ENCODE measurements at places on chromosomes 2 and 18.

DNA sequence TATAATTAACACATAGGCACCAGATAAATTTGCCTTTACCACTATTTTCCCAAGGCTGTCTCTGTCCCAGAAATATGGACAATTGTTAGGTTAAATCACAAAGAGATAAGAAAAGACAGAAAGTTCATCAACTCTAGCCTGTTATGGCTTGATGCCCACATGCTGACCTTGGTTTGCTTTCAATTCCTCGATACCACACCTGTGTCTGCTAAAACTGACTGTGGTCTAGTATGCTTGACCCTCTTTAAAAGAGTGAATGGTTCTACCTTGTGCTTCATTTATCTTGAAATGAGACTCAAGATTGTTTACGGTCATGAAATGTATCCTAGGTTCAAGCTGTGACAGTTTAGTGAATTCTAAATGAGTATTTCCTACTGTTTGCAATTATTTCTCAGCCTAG, 909.0 kb upstream of the LRRTM1 start:
- no peak for DNase-seq

DNA sequence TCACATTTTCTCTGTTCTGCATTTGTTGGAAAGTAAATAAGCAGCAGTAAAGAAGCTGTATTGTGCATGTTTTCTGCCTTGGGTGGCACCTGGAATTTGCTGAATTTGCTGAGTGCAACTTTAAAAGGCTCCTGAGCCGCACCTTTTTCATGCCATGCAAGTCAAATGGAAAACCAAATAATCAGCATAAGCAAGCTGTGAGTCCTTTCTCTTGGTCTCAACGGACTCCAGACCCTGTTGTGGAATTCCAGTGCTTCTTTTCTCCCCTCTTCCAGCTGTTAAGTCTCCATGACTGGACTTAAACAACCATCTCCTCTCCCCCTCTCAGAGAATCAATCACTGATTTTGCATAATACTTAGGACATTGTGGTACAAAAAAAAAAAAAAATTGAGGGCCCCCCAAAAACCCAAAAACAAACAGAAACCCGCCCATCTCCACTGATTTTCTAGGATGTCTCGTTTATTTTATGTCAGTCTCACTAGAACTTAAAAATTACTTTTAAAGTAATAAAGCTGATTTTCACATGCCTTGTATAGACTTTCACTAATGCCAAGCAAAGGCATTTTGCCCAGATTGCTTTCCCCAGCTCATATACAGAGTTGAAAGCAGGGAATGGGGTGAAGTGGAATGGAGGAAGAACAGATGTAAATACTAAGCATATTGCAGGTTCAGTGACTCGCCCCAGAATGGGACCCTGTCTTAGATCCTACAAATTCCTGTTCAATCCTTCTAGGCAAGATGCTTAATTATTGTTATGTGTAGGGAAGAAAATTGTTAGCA, 5.1 kb upstream of the CETN1 start:
- no peak for DNase-seq

DNA sequence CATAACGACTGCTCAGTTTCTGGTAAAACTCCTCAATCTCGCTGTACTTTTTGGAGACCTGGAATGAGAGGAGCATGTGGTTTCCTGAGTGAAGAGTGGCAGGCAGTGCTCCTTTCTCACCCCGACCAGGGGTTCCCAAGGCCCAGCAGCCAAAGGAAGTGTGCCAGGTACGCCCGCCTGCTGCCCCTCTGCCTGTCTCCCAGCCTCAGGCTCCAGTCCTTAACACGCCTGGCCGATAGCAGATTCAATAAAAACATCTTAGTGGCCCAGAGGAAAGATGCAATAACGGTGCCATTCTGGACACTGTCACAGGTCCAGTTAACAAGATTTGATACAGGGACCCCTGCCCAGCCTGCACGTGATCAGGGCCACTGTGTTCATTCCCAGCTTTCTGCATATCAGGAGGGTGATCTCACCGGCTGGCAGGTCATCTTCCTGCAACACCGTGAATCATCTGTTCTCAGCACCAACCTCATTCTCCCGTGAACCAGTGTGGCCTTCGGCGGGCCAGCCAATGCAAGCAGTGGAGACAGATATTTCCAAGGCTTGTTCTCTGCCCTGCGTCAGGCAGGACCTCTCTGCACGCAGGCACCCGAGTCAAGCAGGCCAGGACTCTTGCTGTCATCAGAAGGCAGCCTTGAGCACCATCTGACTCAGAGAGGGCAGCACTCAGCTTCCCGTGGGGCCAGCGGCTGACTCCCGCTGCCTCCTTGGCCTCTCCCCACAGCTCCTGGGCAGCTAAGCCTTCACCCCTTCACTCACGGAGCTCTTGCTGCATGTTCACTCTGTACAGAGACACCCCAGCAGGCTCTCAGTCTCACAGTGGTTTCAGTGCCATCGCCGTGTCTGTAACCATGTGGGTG, 9.5 kb downstream of the HS1BP3 start:
- DNase-seq, result no peak

DNA sequence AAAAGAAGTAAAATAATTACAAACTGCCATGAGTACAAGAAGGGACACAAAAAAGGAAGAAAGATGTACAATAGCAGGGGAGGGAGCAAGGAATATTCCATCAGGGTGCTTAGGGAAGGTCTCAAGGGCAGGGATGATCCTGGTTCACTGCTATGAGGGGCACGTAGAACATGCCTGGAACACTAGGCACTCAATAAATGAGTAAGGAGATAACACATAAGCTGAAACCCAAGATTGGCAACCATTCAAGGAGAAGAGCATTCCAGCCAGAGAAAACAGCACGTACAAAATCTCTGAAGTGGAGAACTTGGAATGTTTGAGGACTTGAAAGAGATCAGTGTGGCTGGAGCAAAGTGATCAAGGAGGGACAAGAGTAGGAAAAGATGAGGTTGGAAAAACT, 103.2 kb downstream of the FAM161A start:
- no peak for DNase-seq

DNA sequence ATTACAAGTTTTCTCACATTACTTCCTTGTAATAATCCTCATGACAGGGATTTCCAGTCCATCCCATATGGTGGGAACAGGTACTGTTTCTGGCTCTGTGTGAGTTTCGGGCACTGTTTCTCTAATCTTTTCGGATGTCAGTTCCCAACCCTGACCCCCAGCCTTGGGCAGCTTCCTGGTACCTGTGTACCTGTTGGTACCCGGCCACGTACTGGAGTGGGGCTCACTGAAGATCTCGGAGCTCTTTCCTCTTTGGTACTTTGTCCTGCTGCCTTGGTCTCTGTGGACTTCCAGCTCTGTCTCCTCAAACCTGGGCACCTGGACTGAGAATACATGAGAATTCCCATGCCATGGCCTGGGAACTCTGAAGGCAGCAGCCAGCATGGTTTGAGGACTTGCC, 36.8 kb downstream of the GRHL1 start:
- DNase-seq, result no peak

GRCh38 chr2:74675090-74675489, 21.0 kb downstream of the SEMA4F start:
- DNase-seq, result no peak

GRCh38 chr2:233387667-233388528, 33.6 kb downstream of the DGKD start:
- no peak for DNase-seq

- peak; percentile 87 for DNase-seq
Observed at GRCh38 chr2:96163768-96164429, 18.7 kb upstream of the DUSP2 start.

DNA sequence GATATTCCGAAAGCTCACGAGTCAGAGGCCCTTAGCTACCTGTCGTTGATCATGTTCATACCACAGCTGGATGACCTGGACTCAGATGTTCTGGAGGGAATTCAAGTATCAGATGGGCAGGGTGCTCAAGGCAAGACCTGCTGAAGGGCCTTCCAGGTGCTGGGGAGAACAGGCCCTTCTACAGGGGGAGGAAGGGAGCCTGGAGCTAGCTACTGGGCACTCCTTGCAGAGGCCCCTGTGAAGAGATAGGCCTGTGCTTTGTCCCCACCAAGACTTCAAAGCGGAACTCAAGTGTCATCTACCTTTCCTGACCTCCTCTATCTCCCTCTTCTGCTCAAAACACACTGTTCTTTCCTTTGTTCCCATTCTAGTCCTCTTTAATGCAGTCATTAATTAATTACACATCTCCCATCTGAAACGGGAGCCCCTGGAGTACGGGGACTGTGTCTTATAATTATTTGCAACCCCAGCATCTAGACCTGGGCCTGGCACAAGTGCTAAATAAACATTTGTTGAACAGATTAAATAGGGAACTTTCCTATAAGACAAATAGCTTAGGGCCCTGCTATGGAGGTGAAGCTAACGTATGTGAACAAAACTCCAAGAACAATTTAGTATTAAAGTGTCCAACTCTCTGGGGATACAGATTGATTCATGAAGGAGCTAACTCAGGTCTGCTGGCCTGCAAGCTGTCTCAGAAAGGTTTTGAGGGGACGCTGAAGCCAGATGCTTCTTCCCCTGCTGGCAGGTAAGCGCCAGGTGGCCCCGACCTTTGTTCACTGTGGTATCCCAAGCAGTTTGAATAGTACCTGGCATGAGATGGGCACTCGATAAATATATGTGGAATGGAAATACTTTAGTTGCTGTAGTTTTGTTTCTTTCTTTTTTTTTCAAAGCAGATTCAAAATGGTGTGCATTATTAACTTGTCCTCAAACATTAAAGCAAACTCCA, 22.0 kb downstream of the RHOB start:
- DNase-seq, result no peak

DNA sequence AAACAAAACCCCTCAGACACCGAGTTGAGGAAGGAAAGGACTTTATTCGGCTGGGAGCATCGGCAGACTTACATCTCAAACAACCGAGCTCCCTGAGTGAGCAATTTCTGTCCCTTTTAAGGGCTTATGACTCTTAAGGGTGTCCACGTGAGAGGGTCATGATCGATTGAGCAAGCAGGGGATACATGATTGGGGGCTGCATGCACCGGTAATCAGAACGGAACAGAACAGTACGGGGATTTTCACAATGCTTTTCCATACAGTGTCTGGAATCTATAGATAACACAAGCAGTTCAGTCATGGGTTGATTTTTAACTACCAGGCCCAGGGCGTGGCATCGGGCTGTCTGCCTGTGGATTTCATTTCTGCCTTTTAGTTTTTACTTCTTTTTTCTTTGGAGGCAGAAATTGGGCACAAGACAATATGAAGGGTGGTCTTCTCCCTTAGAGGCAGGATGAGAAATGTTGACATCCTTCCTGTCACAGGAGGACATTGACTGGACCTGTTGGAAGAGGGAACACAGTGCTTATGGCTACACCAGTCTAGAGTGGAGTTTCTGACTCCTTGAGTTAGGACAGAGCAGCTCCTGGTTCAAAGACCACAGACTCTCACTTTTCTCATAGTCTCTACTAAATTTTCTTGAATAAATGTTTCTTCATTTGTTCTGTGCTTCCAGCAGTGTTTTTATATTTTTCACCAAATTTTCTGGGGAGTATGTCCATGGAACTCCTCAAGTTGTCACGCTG, 35.8 kb downstream of the SPOPL start:
- DNase-seq, result no peak

DNA sequence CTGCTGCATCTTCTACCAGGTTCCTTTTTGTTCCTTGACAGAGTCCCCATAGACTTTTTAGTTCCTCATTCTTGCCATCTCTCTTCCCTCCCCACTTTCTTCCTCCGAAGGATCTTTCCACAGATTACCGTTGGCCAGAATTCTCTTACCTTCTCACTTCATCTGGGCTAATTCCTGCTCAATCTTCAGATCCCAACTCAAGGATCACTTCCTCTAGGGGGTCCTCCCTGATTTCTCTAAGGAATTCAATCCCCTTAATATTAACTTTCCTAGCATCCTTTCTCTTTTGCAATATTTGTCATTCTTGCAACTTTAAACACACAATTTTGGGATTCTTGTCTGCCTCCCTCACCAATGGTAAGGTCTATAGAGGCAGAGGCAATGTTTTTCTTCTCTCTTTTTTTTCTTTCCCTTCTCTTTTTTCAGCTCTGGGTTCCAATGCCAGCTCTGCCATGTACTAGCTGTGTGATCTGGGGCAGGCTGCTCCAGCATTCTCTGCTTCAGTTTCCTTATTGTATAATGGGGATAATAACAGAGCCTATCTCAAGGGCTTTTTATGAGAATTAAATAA, 5.4 kb upstream of the KCNE4 start:
- no peak for DNase-seq

- no peak for DNase-seq
Observed at GRCh38 chr2:237743561-237744269, 54.9 kb upstream of the RBM44 start.

- DNase-seq, result no peak
Observed at GRCh38 chr2:118854507-118855345, 7.3 kb upstream of the EN1 start.

GRCh38 chr18:3456686-3457069, 6.7 kb downstream of the TGIF1 start:
- DNase-seq, result no peak

- no peak for DNase-seq
Observed at GRCh38 chr2:163466331-163467250, 269.2 kb downstream of the FIGN start.

DNA sequence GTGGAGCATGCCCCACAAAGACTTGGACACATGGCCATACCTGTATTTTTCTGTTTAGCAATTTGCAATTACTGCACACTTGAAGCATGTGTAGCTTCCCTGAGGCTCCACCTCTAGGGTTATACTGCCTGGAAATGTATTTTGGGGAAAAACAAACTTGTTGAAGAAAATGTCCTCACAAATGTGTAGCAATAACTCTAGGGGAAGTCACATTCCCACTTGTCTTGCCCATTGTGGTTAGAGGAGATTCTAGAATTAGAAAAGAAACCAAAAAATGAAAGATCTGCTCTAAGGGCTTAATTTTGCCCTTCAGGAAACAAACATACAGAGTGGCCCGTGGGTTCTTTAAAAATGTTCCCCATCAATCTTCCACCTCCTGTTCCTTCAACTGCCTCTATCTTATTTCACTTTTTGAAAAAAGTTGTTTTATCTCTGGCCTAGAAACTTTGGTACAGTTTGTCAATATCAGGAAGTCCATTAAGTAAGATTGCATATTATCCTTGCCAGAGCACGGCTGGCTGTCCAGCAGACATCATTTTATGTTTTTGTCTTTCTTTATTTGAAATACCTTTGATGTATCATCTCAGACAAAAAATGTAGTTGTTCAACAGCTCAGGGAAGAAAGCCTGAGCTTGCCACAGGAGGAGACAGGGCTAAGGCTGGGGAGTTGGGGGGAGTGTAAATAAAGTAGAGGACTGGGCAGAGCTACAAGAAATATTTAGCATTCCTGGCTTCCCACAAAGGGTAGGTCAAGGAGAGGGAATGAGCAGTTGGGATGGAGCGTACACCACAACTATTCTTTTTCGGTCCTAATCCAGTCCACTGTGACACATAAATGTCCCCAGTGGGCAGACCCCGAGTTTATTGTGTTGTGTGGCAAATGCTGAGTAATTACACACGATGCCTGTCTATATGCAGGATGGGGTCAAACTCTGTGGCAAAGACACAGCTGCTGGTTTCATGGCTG, 96.8 kb upstream of the CDC42EP3 start:
- DNase-seq, result no peak

DNA sequence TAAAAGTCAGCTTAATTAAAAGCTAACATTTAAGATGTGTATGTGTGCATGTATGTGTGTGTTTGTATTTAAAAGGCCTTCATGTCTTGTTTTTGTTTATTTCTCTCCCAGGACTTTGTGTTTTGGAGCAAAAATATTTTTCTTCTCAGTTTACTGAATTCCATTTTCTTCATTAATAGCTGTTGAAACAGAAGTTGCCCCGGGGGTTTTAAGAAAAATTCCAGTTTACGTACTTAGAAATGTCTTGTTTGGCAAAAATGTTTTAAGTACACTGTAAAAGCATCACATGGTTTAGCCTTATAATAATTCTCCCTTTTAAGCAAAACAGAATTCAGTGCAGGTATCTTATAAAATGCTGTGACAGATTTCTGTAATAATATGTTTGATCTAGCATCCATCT, 1233.0 kb upstream of the NRXN1 start:
- DNase-seq, result no peak

GRCh38 chr2:41182961-41183360, 731.1 kb upstream of the SLC8A1 start:
- DNase-seq, result no peak
